Right atrium auricular region (tissue), 2 donors: ENCODE measurements at places on chromosomes 3 and 15.

GRCh38 chr3:197021231-197021630 is 8.4 kb downstream of the MELTF start:
- DNase-seq = no peak

GRCh38 chr15:47721676-47722075 is 4.4 kb downstream of the SEMA6D start:
- no peak for DNase-seq

GRCh38 chr15:47918877-47919276 is 201.6 kb downstream of the SEMA6D start:
- DNase-seq = no peak

DNA sequence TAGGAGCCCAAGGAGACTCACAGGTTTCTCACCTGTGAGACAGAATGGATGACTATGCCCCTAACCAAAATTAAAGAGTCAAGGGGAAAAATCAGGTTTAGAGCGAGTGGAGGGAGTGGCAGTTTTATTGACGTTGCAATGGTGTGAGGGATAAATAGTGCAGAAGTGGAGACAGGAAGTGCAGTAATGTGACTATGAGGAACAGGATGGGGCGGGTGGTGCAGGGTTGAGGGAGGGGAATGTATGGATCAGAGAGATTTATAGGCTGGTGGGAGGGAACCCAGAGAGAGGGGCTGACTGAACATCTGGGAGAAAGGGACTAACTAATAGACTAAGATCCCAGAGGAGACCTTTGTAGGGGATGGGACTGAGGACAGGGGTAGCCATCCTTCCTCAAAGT is 26.5 kb downstream of the EIF2AK4 start:
- no peak for DNase-seq

DNA sequence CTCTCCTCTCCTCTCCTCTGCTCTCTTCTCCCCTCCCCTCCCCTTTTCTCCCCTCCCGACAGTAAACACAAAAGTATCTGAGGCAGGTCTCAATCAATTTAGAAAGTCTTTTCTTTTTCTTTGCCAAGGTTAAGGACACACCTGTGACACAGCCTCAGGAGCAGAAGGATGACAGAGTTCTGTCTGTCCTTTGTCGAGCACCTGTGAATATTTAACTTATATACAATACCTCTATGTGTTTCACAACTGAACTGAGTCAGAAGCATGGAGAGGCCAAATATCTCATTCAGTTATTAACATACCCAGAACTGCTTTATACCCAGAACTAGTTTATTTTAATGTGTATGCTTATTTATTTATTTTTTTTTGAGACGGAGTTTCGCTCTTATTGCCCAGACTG is 81.1 kb upstream of the ROBO1 start:
- no peak for DNase-seq

GRCh38 chr3:63029921-63030320 is 154.7 kb upstream of the CADPS start:
- no peak for DNase-seq

DNA sequence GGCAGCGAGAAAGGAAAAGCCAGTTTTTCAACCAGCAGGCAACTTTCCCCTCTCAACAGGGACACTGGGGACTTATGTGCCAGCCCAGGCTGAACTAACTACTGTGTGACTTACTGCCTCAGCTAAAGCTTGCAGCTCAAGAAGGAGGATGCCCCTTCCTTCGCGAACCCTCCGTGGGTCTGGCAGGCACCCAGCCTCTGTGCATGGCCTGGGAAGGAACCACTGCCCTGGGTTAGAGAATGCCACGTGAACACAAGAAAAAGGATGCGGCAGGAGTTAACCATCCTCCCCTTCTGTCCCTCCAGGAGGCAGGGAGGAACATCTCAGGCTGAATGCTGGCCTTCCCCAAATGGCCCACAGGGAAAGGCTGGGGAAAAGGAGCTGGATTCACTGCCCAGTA is 29.0 kb downstream of the CHDH start:
- DNase-seq = no peak

DNA sequence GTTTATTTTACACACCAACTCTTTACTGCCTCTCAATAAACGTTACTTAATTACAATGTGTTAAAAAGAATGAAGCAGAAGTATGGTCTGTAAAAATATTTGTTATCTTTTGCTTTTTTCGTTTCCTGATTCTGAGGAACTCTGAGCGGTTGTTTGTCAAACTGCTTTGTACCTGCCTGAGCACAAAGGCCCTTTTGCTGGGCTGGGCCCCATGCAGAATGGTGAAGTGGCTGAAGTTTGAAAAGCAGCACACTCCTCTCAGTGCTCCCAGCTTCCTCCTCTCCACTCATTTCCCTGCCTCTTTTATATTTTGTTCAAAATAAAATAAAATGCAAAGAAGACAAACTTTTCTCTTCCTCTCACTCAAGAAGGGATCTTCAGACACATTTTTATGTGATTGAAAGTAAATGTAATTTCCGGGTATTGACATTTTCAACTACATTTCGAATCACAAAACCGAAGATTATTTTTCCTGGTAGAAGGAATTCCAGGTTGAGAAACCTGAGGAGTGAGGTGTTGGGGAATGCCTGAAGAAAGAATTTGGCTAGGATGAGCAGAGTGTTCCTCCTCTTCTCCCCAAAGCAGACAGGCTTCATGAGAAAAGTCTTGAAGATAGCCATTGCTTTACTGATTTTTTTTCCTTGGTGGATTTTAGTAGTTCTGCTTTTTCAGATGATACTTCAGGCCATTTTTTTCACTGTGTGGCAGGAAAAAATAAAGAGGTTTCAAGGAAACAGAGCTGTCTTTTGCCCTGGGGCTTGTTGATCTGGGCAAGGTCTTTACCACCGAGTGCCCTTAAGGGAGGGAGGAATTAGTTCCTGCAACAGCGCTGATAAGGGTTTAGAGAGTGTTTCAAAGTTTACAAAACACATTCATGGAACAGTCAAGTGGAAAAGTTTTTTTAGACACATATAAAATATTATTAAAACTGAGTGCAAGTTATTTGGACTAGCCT is 229.8 kb downstream of the NFKBIZ start:
- no peak for DNase-seq

DNA sequence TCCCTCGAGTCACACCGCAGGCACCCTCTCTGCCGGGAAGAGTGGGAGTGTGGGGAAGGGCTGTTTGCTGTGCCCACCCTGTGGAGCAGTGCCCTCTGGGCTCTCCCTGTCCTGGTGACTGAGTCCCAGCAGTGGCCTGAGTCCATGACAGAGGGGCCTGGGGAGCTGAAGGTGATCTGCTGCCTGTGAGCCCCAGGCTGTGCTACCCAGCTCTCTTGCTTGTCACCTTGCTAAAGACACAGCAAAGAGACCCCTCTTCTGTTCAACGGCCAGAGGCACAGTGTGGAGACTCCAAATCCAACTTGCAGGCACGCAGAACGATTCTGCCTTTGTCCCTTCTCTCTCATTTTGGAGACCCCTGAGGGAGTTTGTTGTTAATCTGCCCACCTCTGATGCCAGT is 232.6 kb downstream of the OPA1 start:
- no peak for DNase-seq

DNA sequence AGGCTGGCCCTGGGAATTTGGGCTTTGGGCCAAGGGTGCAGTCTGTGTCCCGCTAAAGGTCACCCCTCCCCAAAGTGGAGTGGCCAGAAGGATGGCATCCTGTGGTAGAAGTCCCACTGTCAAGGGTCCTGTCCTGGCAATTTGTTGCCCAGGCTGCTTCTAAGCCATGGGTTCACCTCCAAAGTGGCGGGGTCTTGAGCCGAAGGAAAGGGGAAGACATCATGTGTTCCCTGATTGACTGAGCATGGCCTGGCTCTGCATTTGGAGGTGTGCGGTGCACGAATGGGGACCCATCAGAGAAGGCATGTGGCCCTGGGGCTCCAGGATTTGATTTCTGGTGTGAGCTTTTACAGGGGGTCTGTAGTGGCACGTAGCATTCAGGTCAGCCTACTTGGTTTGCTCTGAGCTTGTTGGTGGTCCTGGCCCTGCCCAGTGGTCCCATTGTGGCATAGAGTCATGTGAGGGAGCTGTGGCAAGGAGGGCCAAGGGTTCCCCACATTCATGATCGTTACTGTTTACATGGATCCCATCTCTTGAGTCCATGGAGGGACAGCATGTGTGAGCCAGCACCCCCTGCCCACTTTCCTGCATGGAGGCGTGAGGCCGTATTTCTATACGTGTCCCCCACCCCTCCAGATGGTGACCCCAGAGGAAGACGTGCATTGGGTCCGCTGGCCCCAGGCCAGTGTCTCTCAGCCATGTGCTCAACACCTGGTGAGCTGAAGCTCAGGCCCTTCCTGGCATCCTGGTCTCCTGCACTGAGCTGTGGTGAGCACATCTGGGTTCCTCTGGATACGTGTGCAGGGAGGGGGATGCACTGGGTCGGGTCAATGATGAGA is 225.1 kb downstream of the SNRPN start:
- DNase-seq = peak; percentile 26

- DNase-seq = no peak
These were observed 567.1 kb downstream of the EDEM1 start for GRCh38 chr3:5754602-5755001.

DNA sequence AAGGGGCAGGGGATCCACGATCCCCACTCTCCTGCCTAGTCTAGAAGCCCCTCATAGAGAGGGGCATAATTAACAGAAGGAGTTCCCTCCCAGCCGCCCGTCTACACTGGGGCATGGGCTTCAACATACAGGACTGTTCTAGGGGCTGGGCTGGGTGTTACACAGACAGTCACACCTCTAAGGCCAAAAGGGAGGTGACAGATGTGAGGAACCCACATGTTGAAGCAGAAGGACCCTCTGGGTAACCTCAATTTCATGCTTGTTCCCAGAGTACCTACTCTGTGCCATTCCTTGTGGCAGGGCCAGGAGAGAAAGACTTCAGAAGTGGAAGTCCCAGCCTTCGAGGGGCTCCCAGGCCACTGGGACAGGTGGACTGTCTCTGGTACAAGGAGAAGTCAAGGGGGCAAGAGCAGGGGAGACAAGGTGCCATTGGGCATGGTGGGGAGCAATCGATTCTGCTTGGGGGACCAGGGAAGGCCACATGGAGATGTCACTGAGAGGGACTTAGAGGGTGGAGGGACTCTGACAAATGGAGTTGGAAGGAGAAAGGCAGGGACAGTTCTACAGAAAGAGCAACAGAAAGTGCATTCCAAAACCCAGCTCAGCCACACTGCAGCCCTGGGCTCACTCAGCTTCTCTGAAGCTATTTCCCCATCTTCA is 71.3 kb downstream of the CPN2 start:
- DNase-seq = peak; percentile 36

GRCh38 chr3:119409844-119410243 is 53.6 kb downstream of the TMEM39A start:
- DNase-seq = no peak

- peak; percentile 77 for DNase-seq
These were observed 319.1 kb upstream of the TBL1XR1 start for GRCh38 chr3:177516158-177517011.

DNA sequence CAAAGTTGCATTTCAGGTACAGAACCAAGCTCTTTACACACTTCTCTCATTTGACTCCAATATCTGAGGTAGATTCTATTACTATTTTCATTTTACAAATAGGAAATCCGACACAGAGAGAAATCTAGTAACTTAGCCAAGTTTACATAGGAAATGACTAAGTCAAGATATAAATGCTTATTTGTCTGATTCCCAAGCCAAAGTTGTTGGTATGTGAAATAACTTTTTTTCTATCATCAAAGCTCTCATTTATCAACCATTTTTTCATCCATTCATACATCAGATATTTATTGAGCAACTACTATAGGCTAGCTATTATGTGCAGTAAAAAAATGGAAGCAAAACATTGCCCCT is 89.2 kb upstream of the MITF start:
- no peak for DNase-seq

GRCh38 chr15:37111427-37111717 is 11.0 kb upstream of the MEIS2 start:
- no peak for DNase-seq

DNA sequence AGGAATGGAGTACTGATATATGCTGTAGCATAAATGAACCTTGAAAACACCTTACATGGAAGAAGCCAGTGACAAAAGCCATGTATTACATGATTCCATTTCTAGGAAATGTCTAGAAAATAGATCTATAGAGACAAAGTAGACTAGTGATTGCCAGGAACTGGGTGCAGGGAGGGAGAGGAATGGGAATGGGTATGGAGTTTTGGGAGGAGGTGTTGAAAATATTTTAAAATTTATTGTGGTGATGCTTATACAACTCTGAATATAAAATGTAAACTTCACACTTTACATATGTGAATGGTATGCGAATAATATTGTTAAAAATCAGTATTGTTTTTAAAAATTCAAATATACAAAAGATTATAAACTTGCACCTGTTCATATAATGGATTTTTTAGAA is 22.5 kb downstream of the ATP1B3 start:
- no peak for DNase-seq

DNA sequence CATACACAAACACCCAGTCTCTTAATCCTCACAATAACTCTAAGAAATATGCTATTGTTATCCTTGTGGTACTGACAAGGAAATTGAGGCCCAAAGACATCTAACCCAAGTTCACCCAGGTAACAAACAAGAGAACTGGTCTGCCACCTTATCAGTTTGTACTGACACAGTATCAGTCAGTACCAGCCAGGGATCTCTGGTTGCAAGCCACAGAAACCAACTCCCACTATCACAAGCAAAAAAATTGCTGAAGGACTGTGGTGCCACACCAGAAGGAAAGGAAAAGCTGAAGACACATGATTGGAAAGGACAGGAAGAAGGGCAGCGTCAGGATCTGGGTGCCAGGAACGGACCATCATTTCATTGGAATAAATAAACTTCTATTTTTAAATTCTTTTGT is 63.8 kb upstream of the GLCE start:
- no peak for DNase-seq

DNA sequence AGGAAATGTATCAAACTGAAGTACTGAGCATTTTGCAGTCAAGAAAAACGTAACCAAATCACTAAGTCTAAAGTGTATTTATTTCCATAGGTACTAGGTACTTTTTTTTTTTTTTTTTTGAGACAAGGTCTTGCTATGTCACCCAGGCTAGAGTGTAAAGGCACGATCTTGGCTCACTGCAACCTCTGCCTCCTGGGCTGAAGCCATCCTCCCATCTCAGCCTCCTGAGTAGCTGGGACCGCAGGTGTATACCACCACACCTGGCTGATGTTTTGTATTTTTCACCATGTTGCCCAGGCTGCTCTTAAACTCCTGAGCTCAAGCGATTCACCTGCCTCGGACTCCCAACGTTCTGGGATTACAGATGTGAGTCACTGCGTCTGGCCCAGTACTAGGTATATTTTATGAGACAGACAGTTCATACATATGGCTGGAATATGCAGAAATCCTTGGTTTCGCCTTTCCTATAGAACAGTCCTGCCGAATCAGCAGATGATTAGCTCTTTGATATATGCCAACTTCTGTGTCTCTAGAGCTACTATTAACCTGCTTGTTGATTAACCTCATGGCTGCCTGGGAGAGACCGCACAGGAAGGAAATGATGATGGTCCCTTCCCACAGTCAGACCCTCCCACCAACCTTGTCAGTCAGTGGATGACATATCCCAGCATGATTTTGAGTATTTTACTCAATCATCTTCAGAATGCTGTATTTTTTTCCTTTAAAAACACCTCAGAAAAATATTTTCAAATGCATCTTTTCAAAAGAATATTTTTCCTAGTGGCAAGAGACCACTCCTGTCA is 32.3 kb downstream of the TMOD3 start:
- no peak for DNase-seq
